ENCODE measurements at places on chromosomes 12 and 14.

GRCh38 chr14:20798318-20798717, 4.3 kb downstream of the RNASE1 start:
- DNase-seq, result no peak

- no peak for DNase-seq
Observed at GRCh38 chr12:39199351-39199750, 243.6 kb downstream of the KIF21A start.

DNA sequence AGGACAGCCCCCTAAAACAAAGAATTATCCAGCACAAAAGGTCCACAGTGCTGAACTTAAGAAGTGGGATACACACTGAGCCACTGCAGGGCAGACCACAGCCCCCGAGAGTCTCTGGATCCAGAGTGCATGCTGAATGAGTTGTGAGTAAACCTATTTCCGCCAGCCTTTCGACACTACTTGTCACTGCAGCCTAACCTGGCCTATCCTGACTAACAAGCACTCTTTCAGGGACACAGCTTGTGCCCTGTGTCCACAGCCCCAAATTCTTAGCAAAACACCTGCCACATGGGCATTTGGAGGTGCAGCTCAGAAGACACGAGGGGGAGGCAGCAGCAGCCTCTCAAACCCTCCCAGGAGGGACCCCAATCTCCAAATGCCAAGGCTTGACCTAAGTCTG, 31.3 kb downstream of the ITPK1 start:
- no peak for DNase-seq

DNA sequence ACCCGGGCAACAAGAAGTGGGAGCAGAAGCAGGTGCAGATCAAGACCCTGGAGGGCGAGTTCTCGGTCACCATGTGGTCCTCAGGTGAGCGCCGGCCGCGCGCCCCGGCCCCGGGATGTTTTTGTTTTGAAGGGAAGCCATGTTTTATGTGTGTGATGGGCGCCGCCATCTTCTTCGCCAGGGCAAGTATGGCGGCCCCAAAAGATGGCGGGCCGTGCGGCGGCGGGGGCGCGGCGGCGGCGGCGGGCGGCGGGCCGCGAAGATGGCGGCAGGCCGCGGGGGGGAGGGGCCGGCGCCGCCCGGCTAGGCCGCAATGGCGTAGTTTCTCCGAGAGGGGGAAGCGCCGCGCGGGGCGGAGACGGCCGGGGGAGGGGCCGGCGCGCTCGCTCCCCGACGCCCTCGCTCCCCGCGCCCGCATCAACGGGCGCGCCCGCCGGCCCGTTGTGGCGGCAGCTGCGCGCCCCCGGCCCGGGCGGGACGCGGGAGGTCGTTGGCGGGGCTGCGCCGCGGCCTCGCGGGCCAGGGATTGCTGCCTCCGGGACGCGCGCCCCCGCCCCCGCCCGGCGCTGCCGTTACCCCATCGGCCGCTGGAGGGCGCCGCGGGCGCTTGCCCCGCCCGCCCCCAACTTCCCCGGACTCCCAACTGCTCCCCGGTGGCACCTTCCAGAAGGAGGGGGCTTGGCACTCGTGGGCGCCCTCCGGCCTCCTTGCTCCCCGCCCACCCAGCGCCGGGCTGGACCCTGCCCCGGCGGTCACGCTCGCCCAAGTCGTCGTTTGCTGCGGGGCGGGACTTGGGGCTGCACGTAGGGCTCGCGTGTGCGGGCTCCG, 1.1 kb downstream of the YY1 start:
- DNase-seq, result peak; percentile 76

DNA sequence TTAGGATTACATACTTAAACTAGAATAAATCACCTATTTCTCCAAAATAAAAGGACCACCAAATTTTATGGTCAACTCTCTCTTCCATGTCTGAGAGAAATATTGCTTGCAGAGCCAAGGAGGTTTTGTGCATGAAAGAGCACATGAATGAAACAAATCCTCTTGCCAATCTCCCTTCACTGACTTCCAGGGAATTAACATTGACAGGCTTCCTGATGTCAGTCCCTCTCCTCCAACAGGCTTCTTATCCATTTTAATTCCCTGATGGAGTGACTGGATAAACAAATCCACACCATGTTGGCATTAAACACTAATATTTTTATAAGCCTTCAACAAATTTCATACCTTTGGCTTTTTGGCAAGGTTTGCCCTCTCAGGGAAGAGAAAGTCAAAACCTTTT, 45.3 kb upstream of the CNTN1 start:
- DNase-seq, result no peak

DNA sequence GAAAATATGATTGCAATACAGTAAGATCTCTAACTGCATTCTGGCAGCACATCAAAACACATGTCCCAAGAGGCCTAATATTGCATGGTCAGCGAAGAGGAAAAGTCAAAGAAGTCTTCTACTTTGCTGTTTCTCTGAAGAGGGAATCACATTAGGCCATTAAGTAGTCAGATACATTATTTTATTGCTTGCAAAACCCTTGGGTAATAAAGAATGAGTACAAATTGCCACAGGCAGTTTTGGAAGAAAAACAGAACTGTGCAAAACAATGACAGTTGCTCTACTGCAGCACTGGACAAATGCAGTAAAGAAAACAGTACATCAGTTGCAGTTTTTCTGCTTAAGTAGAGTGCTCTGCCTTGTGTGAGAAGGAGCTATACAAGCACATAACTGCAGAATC, 211.9 kb downstream of the MED13L start:
- no peak for DNase-seq

GRCh38 chr12:21895651-21896050, 45.6 kb downstream of the ABCC9 start:
- DNase-seq, result no peak

DNA sequence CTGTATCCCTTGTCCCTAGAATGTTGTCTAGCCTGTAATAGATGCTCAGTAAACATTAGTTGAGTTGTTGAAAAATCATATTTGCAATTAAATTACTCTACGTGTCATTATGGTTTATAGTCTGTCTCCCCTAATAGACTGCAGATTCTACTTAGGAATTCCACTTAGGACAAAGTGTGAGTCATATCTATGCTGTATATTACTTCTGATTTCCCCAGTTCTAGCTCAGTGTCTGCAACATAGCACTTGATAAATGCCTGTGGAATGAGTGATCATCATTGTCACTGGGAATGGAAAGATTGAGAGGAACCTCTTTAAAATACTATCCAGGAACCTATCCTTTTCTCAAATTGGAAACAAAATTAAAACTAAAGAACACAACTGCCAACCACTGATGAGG, 99.3 kb downstream of the TBX5 start:
- no peak for DNase-seq

- DNase-seq, result no peak
Observed at GRCh38 chr12:66674495-66675122, 4.3 kb downstream of the GRIP1 start.
